ENCODE measurements at places on chromosomes 13 and 19. TPM values are rescaled to one million over a fixed set of nuclear protein-coding genes. Genes with fewer than 3 reads are reported as not detected.

FFAR2 gene
- not detected for polyA plus RNA-seq

CFD gene
- 0.70 TPM for polyA plus RNA-seq

DNA sequence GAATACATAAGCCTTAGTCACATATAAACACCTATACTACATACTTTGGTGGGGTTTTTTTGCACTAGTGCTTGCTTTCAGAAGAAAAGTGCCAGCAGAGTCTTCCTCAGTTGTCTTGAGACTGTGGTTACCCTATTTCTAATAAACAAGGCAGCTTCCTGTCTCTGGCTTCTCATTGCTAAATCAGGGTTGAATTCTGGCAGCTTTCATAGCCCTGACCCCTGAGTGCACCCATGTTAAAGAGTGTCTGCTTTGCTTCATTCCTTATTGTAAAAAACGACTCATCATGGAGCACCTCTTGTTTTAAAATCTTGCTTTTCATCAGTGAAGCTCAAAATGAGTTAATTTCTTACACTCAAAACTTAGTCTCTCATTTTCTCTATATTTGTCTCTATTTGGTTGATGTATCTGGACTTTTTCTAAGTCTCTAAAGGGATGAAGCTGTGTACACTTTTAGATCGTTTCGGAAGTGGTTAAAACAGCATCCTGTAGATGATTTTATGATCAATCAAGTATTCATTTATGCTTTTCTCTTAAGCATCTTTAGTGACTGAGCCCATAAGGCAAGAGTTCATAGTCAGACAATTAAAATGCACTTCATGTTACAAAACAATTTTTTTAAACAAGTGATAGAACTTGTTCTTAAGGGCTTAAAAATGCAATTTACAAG is 72.1 kb downstream of the KLF12 start:
- DNase-seq, result peak; percentile 28

DNA sequence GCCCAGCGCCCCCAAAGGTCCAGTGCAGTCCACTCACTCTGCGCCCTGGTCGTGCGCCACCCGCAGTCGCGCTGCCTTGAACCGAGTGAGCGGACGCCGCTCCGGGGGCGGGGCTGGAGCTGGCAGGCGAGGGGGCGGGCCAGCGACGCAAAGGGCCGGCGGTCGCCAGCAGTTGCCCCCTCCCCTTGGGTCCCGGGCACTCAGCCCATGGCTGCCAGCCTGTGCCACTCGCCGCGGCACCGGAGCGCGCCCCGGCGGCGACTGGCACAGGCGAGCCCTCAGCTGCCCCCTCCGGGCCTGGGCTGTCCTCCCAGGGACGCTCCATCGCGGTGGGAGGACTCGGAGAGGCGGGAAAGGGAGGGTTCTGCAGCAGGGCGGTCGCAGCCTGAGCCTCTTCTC is at the start of gene S1PR5:
TSS of gene S1PR5 (minus strand) at position 87 of the 399 bp plus-strand sequence. CDS start 2,436 bp downstream, outside the sequence.
- DNase-seq, result no peak

ZNF121 gene
- polyA plus RNA-seq, result 4.5 TPM

- DNase-seq, result no peak
These were observed at the start of gene TMC4 for GRCh38 chr19:54172471-54173358. TMC4 (minus strand) TSS chr19:54173160; CDS start chr19:54173117, 43 bp downstream.

DNA sequence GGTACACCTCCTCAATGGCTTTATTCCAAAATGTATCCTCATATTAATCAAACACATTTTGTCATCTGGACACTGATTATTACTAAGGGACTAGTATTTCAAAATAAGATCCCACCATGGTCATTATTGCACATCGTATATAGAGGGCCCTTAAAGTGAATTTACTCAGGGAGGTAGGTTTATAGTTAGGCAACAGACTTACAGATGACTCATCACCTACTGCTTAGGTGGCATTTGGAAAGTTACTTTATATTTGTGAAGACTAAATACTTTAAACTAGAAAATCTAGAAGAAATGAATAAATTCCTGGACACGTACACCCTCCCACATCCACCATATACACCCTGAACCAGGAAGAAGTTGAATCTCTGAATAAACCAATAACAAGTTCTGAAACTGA is 353.0 kb downstream of the KCTD12 start:
- DNase-seq, result no peak

- no peak for DNase-seq
These were observed 289.5 kb downstream of the SHISA2 start for GRCh38 chr13:25762281-25762680.

DNA sequence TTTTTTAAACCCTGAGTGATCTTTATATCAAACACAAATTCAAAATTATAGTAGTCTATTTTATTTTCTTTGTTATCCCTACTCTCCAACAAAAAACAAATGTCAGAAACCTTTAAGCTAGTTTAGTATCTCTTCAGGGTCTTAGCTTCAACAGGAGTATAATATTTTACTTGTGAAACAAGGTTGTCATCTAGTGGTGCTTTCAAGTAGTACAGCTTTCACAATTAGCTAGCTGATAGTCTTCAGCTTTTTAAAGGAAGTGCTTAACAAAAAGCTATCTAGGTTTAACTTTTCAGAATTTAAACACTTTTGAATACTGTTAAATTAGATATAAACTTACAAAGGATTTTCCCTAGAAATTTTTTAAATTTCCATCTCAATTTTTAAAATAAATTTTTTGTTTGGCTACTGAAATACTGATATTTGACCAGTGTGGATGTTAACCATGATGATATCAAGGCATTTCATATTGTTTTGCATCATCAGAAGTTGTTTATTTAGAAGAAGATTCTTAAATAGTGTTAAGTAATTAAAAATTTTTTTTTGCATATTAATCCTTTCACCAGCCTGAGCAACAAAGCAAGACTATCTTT is 34.2 kb downstream of the TDRD3 start:
- DNase-seq, result peak; percentile 19

DNA sequence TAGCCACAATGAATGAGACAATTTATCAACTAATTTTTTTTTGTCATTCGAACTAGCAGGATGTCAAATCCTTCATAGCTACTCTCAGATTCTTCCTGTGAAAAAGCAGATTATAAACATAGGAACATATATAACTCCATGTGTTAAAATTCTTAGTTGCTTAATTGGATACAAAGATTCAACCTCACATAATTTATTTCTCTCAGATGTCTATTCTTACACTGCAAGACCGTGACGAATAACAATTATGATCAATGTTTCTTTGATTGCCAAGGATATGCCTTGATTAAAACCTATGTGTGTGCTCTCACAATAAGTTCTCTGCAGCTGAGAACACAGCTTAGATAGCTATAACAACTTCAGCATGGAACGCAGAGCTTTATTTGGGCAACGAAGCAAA is 872.7 kb downstream of the PCDH9 start:
- no peak for DNase-seq

GRCh38 chr13:81326913-81327312 is 986.0 kb upstream of the SPRY2 start:
- no peak for DNase-seq

- no peak for DNase-seq
These were observed 12.8 kb downstream of the CIB3 start for GRCh38 chr19:16160445-16160942.

DNA sequence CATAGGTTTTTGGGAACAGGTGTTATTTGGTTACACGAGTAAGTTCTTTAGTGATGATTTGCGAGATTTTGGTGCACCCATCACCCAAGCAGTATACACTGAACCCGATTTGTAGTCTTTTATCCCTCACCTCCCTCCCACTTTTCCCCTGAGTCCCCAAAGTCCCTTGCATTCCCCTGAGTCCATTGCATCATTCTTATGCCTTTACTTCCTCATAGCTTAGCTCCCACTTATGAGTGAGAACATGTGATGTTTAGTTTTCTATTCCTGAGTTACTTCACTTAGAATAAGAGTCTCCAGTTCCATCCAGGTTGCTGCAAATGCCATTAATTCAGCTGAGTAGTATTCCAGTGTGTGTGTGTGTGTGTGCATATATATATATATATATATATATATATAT is 97.2 kb upstream of the EDNRB start:
- DNase-seq, result no peak

DNA sequence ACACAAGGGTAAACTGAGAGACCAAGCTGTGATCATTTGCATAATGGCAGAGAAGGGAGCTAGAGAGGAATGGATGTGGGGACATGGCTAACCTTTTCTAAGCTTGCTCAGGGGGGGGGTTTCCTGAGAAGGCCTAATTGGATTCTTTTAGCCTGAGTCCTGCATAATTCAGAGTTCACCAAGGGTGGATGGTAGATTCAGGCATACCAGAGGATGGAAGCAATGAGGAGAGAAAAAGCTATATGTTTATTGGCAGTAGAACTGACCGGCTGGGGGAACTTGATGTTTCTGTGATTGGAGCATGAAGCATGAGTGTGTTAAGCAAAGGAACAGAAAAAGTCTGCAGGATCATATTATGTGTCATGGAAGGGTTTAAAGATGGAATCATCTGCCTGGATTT is 65.9 kb upstream of the KLF12 start:
- DNase-seq, result no peak

DNA sequence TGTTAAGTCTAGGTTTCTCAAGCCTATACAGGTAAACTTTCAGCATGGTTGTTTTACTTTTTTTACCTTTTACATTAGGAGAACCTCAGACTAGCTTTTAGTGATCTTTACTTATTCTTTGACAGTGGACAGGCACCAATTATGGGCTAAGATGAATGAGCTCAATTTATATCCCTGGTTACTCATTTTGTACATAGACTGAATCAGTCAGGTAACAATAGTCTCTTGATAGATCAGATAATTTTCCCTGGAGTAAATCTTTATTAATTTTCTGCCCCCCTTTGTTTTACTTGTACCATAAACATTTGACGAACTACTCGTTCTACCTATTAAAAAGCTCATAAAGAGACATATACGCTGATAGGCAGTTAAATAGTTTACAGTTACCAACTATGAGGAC is 22.8 kb downstream of the SPART start:
- no peak for DNase-seq

DNA sequence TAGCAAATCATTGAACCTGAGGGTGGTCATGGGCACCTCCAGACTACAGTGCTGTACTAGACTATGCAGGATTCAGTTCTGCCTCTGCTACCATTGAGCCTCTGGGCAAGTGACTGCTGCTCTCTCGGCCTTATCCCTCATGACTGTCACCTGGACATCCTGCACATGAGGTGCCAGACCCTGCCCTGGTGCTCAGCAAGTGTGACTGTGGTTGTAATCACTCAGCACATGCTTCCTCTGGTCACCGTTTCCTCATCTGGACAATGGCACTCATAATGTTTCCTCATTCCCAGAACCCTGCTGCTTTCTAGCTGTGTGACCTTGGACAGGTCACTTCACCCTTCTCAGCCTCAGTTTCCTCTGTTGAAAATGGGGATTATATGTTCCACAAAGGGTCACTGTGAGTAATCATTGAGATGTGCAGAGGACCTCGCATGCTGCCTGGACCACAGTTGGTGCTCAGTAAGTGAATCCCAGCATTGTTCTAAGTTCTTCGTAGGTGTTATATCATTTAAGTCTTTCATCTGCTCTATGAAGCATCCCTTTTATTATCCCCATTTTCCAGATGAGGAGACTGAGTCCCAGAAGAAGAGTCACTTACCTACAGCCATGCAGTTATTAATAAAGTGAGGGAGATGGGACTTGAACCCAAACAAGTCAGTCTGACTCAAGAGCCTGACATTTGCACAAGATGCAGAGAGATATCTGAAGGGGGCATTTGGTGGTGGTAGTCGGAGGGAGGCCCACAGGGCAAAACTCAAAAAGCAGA is 3.2 kb downstream of the SYT3 start:
- no peak for DNase-seq

- no peak for DNase-seq
These were observed 81.2 kb downstream of the TBC1D4 start for GRCh38 chr13:75400775-75401174.

DNA sequence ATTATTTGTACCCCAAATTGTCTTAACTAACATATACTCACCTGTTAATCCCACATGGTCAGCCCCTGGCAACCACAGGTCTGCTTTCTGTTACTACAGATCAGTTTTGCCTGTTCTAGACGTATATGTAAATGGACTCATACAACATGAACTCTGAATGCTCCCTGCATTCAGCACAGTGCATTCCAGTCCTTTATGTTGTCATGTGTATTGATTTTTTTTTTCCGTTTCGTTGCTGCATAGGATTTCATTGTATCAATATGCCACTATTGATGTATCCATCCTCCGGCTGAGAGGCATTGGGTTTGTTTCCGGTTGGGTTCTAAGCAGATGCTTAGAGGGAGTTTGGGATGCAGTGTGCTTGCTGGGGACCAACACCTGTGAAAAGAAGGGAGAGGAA is 36.1 kb upstream of the TNFRSF19 start:
- no peak for DNase-seq

GRCh38 chr13:61110732-61111131 is 304.9 kb downstream of the PCDH20 start:
- DNase-seq, result no peak

DNA sequence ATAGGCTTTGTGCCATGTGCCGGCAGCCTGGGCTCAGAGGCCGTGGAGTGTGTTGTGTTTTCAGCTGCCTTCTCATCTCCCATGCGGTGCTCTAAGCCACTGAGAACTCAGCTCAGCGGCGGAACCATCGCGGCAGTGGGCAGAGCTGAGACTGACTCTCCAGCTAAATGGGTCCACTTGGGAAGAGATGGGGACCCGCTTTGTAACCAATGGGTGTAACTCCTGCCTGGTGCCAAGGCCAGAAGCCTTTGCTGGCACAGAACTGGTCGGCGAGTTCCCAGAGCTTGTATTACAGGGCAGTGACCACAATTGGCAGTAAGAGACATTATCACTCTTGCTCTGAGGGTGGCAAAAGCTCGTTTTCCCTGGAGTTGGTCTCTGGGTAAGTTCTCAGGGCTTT is 183.0 kb downstream of the STK24 start:
- no peak for DNase-seq

PCDH9 gene
- 2.3 TPM for polyA plus RNA-seq

- DNase-seq, result no peak
These were observed 110.1 kb upstream of the RXFP2 start for GRCh38 chr13:31629085-31629780.

GRCh38 chr19:3203805-3204645 is 18.3 kb downstream of the NCLN start:
- no peak for DNase-seq

SYCN gene
- polyA plus RNA-seq, result not detected

DNA sequence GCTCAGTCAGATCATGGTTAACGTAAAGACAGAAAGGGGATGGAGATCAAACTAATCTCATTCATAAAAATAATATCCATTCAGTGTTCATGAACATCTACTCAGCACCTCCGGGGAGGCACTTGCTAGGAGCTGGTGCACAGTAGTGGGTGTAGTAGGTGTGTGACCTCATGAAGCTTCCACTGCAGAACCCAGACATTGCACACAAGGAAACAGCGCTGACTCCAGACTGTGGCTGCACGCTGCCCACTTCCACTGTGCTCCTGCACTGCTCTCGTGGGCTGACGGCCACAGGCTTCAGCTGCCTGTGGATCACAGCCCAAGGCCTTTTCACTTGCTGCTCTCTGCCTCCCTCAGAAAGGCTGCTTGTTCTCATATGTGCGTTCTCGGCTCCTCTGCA is 214.4 kb upstream of the ZNF507 start:
- no peak for DNase-seq

CCL25 gene
- not detected for polyA plus RNA-seq

DCAF15 gene
- polyA plus RNA-seq, result 11.0 TPM

Measured in BJ (cell line).